ENCODE measurements at places on chromosomes 5 and 9.
A peak's percentile ranks its signal among the peaks of the same experiment; 100 is the strongest.

GRCh38 chr9:113737517-113738271 is 138.4 kb upstream of the ZNF618 start:
- no peak for DNase-seq

DNA sequence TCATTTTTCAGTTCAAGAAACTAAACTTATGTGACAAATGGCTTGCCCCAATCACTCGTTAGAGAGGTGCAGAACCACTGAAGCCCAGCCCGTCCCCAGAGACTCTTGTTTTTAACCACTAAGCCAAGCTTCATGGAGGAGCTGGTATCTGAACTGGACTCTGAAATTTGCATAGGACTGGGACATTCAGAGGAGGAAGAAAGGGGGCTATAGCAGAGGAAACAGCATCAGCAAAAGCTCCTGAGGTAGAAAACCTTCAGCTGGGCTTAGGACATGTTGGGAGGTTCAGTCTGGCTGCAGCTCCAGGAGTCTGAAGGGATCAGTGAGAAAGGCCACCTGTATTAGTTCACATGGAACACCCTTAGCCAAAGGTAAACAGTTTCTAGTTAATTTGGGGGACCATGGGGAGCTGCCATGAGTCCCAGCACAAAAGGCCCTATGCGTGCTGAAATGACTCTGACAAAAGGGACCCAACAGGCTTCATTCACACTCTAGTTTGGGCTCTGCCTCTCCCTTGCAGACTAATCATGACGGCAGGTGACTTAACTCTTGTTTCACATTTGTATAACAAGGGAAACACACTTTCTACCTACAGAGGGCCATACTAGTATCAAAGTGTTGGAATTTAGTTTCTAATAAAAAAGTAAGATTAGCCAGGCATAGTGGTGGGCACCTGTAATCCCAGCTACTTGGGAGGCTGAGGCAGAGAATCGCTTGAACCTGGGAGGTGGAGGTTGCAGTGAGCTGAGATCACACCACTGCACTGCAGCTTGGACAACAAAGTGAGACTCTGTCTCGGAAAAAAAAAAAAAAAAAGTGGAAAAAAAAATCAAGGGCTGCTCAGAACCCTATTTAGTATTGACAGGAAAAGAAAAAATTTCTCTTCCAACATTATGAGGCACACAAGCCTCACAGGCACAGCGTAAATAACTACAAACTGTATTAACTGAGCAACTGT is 10.2 kb downstream of the FBXO10 start:
- DNase-seq = no peak

- DNase-seq = peak; percentile 19
These were observed 287.3 kb downstream of the EBF1 start for GRCh38 chr5:158812408-158812807.

GRCh38 chr9:133470427-133470924 is 8.4 kb downstream of the SLC2A6 start:
- DNase-seq = no peak

DNA sequence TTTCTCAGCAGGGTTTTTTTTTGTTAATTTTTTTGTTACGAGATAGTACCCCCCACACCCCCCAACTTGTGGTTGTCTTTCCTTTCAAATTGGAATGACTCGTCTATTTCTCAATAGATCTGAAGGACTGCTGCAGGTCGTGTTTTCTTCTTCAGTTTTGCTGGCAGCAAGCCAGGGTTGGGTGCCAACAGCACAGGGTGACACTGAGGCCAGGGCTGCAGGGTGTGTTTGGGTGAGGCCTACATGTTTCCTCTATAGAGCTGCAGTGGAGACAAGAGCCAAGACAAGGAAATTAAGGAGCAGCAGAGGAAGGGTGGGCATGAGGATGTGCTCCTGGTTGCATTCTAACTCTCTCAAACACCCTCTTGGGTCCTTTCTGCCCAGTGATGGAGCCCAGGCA is 52.2 kb downstream of the NXNL2 start:
- DNase-seq = no peak

DNA sequence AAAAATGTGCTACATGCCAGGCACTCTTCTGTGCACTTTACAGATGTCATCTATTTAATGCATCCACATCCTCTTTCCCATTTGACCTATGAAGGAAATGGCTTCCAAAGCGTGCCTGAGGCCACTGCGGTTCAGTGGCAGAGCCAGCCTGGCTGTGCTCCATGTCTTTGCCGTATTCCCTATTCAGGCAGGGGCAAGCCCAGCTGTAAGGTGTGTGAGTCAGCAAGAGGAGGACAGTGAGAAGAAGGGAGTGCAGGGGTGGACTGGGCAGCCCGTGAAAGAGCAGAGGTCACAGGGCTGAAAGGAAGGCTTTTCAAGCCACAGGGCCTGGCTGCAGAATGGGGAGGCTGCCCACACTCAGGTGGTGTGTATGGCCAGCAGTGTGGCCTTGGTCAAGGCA is 91.7 kb downstream of the HRH2 start:
- DNase-seq = no peak

DNA sequence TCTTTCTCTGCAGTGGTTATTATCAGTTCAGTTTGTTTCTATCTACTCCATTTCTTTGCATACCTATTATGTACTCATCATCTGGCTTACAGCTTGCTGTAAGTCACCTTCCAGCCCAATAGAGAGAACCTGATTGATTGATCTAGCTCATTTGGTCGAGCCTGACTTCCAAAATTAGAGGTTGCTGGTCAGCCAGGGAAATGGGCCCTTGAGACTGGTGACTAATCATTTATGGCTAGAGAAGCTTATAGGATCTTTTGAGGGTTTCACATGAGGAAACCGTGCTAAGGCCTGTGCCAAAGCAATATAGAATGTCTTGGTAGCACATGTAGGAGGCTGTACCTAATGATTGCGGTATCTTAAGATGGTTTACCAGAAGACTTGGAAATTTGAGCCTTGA is 5.8 kb downstream of the SREK1 start:
- DNase-seq = no peak

DNA sequence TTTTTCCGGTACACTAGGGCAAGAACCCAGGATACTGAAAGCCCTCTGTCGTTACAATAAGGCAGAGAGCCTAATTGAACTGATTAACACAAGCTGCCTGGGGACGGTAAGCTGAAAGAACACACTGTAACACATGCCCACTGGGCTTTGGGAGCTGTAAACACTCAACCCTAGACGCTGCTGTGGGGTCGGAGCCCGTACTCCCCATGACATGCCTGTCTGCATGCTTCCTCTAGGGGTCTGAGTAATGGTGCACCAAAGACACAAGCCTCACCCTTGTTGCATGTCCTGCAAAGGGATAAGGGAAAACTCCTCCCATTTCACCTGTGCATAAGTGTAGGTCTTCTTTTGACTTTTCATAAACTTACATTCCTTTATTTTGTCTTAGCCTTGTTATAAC is 194.0 kb downstream of the FBXL7 start:
- DNase-seq = no peak

GRCh38 chr5:165360366-165360765 is 1854.9 kb downstream of the MAT2B start:
- DNase-seq = no peak

DNA sequence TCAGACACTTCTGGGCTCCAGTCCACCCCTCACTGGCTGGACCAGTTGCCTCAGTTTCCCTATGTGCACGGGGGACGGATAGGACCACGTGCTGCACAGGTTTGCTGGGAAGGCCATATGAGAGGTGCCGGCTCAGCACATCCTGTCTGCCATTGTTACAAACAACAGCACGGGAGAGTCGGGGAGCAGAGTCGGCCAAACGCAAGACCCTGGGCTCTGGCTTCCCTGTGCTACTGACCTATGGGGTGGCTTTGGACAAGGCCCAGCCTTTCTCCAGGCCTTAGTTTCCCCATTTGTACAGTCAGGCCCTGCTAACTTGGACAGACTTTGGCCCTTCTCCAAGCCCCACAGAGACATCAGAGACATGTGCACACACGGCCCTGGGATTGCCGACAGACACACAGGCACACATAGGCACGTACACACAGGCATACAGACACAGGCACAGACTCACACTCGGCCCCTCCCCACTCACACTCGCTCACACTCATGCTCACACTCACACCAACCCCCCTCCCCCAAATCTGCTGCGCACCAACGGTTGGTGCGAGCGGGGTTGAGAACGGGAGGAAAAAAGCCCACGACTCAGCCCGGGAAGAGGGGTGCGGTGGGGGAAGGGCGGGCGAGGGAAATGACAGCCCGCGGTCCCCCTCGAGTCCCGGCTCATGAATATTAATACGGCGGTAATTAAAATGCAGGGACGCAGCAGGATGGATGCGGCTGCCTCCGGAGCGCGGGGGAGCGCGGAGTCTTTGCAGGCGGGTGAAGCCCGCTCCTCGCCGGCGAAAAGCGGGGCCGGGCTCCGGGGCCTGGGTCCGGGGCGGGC is 133.0 kb downstream of the C9orf50 start:
- DNase-seq = peak; percentile 72

DNA sequence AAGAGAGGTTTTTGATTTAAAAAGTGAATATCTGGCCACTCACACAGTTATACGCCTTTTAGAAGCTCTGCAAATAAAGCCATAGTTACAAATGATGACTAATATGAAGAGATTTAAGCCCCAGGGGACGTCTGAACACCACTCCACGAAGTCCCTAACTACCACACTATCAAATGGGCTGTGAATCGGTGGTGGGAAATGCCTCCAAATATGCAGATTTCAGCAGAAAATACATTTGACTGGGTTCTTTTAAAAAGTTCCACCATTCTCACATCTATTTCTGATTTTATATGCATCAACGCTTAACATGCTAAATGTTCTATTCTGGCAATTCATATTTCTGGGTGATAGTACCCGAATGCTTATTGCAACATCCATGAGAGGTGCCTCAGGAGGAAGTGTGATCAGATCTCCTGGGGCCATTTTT is 22.5 kb downstream of the TICAM2 start:
- no peak for DNase-seq

DNA sequence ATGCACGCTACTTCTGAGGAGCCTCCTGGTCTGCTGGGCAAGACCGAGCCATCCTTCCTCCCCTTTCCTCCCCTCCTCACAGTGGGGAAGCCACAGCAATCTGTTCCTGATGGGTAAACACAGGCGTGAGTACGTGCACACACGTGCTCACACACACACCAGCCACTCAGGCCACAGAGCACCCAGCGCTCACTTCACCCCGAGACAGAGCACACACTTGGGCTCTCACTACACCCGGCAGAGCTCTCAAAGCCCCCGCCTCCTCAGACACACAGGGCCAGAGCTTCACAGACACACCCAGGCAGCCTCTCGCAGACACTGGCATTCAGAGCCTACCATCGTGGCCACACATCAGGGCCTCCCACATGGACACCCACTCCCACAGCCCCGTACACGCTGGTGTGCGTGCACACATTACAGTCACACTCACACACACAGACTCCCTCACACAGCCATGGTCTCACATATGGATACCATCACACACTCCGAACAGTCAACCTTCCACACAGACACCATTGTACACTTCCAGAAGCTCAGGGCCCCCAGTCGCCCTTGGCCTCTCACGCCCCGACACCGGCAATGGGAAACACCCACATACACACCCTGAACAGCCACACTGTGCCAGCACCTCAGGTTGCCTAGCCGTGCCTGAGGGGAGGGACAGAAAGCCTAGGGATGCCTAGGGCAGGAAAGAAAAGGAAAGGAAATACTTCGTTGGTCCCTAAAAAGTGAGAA is 13.5 kb downstream of the CNTFR start:
- DNase-seq = no peak

DNA sequence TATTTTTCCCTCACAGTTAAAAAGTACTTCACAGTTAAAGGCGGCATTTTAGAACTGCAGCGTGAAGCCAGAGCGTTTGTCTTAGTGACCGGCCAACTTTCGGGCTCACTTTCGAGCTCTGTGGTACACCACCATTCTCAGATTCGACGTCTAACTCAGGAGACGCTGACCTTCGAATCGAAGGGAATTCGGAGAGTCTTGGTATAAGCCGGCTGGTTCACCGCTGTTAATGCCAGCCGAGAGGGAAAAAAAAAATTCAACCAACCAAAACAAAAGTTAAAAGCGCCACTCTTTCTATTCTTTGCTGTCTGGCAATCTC is 544 bp upstream of the SNX24 start:
- no peak for DNase-seq

DNA sequence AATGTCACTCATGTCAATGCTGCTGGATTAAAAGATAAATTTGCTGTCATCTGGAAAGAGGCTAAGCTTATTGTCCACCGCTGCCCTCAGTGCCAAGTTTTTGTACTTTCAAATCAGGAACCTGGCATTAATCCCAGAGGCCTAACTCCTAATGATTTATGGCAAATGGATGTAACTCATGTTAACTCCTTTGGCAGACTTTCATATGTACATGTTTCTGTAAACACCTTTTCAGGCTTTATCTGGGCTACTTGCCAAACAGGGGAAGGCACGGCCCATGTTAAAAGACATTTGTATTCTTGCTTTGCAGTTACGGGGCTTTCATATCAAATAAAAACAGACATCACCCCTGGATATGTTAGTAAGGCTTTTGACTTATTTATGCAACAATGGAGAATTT is 608.0 kb upstream of the ACO1 start:
- no peak for DNase-seq

DNA sequence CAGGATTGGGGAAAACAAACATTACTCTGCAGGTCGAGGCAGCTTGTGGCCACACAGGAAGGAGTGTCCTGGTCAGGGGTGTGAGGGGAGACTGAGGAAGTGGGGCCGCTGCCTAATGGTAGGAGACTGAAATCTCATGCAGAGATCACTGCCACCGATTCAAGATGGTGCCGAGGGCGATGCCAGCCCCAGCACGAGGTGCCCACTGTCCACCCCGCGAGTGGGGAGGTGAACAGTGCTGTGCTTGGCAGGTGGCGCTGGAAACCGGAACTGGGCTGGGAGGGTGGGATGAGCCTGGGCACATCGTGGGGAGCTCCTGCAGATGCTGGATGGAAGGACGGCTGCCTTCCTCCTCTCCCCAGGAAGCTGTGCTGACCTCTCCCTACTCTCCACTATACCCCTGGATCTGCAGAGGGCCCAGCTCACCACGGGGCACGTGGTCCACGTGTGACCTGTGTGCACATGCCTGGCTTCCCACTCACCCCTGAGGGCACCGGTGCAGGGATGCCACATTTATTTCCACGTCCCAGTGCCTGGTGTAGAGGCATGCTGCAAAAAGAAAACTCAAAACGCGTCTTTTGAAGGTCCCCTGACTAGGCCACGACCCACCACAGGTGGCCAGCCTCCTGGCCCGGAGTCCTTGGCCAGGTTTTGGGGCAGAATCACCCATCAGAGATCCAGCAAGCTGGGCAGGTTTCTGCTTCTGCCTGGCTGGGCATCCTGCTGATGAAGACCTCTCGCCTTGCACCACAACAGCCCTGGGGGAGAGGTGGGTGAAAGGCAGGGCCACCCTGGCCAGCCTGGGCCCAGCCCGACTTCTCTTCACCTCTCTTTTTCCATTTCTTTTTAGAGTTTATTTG is 71.7 kb upstream of the FCN1 start:
- no peak for DNase-seq

All from activated CD4-positive, alpha-beta T cell treated with anti-CD3 and anti-CD28 coated beads for 4 hours (primary cell).